ENCODE measurements at places on chromosomes 13 and 19.

GRCh38 chr13:46595885-46596275, 42.9 kb downstream of the LRCH1 start:
- no peak for DNase-seq

- no peak for DNase-seq
These were observed 5.3 kb upstream of the KBTBD6 start for GRCh38 chr13:41137951-41138350.

DNA sequence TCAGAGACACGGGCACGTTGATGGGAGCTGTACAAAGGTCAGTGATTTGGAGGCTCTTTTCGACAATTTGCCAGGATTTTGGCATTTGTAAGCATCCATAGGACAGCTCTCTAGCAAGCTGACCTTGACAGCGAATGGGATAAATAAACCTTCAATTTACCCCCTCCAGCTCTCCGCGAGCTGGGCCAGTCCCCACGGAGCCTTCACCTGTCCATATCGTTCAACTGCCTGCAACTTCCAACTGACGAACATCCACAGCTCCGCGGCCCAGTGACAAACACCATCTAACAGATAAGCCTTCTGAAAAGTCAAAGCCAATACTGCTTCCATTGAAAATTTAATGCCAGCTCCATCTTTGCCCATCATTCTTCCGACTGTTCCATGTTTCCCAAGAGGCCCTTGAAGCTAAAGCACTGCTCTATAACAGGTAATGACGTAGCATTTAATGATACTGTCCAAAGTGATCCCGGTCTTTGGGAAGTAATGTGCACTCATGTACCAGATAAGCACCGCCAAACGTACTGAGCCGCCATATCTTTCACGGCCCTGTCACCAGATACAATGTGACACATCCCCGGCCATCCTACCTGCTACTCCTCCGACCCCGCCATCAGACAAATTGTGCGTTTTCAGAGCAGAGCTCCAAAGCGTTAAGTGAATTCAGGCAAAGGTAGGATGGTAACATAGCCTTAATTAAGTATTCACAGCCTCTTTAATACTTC, 365.3 kb upstream of the ZNF507 start:
- no peak for DNase-seq

- DNase-seq, result no peak
These were observed 10.1 kb downstream of the DPY19L3 start for GRCh38 chr19:32415669-32416068.

- no peak for DNase-seq
These were observed 104.2 kb downstream of the ITGBL1 start for GRCh38 chr13:101556676-101557123.

DNA sequence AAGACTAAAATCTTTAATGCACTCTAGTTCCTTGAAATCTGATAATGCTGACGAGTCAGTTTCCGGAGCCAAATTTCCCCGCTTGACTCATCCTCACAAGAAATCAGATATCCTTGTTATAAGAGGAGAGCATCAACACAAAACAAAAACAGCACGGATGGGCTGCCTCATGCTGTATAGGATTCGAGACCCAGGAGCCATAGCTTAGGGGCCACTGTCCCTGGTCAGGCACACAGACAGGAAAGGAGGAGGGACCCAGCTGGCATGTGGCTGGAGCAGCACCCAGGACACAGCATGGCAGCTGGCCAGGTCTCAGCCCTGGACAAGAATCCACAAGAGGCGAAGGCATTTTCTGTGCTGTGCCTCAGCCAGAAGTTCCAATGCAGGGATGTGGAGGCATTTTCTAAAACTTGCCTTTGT, 110.2 kb upstream of the SPATA13 start:
- no peak for DNase-seq

GRCh38 chr13:28493740-28494503, 1.0 kb downstream of the FLT1 start:
- no peak for DNase-seq

- DNase-seq, result no peak
These were observed 10.1 kb downstream of the PAK4 start for GRCh38 chr19:39135701-39136100.

DNA sequence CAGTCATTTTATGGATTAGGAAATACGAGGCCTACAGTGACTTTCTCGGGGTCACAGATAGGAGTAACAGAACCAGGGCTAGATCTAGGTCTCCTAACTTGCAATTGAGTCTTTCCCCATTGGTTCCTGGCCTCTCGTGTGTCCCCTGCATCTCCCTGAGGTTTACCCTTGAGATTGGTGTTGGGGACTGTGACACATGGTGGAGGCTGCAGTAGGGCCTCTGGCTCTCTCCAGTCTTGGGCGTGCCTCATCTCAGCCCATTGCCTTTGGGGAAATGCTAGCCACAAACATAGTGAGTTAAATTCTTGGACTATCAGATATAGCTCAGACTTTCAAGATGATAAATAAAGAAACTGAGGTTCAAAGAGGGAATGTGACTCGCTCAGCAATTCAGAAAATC, 212.1 kb downstream of the KCNRG start:
- no peak for DNase-seq

DNA sequence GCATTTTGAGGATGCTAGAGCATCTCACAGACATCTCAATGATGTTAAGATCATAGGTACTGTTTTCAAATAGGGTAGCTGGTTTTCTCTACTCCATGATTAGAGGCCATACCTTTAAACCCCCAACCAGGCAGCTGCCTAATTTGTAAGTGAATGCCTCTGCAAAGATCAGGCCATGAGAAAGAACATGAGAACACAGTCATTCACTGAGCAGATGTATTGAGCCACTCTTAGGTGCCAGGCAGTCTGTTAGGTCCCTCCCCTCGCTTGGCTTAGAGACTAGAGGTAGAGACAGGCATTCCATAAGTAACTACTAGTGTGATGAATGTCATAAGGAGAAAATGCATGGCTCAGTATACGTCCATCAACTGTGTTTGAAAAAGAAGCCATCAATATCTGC, 410.0 kb downstream of the FGF9 start:
- no peak for DNase-seq
